ENCODE measurements at places on chromosomes 4 and X. TPM values are rescaled to one million over a fixed set of nuclear protein-coding genes. Genes with fewer than 3 reads are reported as not detected.

PPP1R2C gene
- total RNA-seq = not detected

MAGEE2 gene
- not detected for total RNA-seq

GDPD2 gene
- total RNA-seq = not detected

ERAS gene
- not detected for total RNA-seq

TRIM75 gene
- not detected for total RNA-seq

- DNase-seq = no peak
These were observed 108.7 kb upstream of the FUNDC1 start for GRCh38 chrX:44651358-44651757.

GRCh38 chr4:145886871-145887240 lies 51.8 kb downstream of the ZNF827 start:
- no peak for DNase-seq

DNA sequence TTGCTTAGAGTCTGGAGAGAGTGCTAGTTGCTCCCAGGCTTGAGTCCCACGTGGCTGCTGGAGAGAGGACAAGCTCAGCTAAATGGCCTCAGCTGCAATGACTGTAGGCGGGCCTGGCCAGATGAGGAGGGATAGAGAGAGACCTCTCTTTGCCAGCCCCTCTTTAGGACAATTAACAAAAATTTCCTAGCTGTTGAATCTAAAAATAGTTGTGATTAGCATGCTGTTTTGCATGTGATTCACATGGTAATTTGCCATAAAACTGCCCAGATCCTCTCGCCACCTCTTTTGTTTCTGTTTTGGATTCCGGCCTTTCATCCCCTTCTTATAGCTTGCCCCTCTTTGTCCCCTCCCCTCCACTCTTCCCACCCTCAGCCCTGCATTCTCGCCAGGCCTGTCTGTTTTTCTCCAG lies 28.9 kb upstream of the PRPS1 start:
- no peak for DNase-seq

- DNase-seq = no peak
These were observed 1668.1 kb upstream of the AGA start for GRCh38 chr4:179110356-179110755.

- DNase-seq = no peak
These were observed 10.9 kb downstream of the ADH6 start for GRCh38 chr4:99207911-99208718.

- no peak for DNase-seq
These were observed 110.3 kb upstream of the PDHA2 start for GRCh38 chr4:95729596-95729995.

- no peak for DNase-seq
These were observed 71.4 kb downstream of the GATB start for GRCh38 chr4:151689211-151689991.

GRCh38 chr4:175307326-175307725 lies 389.2 kb downstream of the ADAM29 start:
- no peak for DNase-seq

GRCh38 chr4:26052663-26053541 lies 138.9 kb downstream of the SMIM20 start:
- DNase-seq = no peak

DNA sequence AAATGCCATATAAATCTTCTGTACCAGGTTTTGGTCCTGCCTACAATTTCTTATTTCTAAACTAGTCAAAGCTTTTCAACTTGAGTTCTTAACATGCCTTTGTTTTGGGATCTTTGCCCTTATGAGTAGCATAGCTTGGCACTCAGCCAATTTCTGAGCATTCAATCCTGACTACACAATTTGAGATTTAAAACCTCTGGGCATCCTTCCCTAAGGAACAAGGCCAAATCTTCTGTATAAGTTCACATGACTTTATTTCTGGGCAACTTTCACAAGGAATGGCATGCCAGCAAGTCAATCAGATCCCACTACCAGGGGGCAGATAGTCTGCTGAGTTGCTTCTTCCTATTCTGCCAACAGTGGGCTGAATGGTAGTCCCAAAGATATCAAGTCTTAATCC lies 254.2 kb downstream of the ADAMTS3 start:
- DNase-seq = no peak

DNA sequence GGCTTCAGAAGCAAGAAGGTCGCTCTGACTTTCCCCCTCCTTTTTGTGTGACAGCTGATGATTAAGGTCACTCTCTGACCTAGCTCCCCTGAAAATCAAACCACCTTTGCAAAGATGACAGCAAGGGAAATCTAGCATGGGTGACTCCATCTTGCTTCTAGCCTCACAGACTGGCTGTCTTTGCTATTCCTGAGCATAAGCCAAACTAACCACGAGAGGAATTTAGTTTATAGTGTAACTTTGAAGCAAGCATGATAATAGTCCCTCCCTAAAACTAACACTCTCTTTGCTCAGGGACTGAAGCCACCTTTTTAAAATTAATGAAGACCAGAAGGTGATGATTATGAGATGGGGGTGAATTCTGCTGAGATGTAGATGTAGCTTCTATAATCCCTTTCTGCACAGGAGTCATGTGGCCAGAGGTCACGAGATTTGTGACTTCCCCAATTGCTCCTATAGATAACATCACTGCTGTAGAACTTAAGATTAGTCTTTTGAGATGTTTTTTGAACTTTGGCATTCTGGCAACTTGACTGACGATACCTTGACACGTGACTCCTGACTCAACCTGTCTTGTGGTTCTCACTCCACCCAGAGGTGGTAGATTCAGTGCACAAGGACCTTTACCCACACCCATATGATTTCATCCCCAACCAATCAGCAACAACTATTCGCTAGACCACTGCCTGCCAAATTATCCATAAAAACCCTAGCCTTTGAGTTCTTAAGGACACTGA lies 14.9 kb upstream of the PDE5A start:
- DNase-seq = no peak

- DNase-seq = peak; percentile 62
These were observed 24.3 kb upstream of the TSPAN5 start for GRCh38 chr4:98682719-98683118.

DNA sequence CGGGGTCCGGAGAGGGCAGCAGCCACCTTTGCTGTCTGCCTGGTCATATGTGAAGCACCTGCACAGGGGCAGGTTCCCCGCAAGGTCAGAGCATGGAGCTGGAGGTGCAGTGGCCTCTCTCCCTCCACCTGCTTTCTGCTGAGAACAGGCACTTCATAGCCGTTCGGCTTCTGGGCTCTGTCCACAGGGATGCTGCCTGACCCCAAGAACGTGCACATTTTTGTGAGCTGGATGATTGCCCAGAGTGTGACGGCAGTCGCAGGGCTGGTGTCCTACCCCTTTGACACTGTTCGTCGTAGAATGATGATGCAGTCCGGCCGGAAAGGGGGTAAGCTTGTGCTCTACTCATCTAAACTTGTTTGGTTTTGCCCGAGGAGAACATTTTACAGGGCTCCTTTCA lies 2.5 kb downstream of the SLC25A4 start:
- DNase-seq = no peak

DNA sequence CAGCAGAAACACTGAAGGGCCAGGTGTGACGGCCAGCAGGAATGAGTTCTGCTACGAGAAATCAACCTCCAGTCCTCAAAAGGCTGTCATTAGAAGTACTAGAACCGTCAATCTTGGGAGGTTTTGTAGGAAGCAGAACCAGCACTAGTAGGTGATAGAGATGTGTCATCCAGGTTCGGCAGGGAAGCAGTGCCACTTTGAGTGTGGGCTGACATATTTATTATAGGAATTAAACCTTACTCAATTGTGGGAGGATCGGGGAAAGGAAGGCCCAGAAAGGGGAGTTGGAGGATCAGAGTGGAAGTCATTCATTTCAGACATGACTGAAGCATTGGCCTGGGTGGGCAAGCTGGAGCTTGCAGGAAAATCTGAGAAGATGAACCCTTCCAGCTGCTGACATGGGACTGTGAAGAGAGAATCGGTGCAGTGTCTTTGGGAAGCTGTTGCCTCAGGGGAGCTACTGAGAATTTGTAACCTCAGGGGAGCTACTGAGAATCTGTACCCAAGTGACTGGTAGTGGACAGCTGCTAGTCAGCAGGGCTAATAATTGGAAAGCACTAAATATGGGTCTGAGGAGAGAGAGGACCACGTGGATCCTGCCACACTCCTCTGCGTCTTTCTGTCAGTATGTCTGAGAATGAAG lies 177.4 kb downstream of the SPRY1 start:
- no peak for DNase-seq

DNA sequence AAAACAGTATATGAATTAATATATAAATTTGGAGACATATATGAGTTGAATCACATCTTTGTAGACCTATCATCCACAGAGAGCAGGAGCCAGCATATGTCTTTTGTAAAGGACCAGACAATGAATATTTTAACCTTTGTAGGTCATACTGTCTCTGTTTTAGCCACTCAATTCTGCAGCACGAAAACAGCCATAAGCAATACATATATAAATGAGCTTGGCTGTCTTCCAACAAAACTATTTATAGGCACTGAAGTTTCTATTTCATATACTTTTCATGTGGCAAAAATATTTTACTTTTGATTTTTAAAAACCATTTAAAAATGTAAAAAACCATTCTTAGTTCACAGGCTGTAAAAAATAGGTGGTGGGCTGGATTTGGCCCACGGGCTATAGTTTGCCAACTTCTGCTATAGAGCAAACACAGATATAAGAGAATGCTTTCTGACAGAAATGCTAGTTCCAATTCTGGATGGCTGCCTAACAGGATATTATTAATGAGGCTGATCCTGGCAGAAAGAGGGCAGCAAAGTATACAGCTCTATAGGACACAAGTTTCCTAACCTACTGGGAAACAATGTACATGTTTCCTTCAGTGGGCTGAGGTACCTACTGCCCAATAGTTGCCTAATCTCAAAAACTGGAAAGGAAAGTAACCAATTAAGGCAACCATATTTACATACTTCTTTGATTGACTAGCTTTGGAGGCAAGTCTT lies 58.1 kb upstream of the UCP1 start:
- DNase-seq = no peak

DNA sequence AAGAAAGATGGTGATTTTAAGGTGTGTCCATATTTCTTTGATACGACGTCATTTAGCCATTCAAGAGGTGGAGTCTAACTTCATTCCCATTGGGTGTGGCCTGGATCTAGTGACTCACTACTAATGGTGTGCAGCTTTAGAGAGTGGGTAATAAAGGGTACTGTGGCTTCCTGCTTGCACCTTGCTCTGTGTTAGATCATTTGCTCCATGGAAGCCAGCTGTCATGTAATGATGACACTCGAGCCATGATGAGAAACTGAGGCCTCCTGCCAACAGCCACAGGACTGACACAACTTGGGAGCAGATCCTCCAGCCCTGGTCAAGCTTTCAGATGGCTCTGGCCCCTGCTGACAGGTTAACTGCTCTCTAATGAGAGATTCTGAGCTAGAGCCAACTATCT lies 82.0 kb downstream of the UNC5C start:
- no peak for DNase-seq

GRCh38 chr4:145420595-145421214 lies 60.9 kb upstream of the SMAD1 start:
- DNase-seq = no peak

DNA sequence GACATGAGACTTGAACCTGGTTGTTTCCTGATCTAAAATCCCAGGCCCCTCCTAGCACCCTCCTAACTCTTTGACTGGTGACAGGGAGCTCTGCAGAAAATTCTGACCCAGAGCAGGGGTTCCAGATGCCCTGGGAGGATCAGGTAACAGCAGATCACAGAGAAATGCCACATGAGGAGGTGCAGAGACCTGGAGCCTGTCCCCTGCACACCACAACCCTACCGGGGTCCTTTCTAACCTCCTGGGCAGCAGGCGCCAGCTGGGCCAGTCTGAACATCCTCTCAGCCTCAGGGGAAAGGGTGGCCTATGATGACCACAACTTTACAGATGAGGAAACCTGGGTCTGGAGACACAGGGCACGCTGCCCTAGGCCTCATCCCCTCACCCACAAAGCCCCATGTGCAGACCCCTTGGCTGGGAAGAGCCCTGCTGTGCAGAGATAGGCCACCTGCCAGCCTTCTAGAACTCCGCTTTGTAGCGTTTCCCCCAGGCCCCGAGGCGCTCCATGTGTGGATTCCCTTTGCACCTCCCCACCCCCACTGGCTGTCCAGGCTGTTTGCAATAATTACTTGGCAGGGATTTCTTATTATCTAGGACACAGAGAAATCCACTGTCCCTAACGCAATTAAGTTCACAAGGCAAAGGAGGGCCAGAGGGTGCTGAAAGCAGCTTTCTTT lies 36.5 kb downstream of the WDR1 start:
- no peak for DNase-seq

DNA sequence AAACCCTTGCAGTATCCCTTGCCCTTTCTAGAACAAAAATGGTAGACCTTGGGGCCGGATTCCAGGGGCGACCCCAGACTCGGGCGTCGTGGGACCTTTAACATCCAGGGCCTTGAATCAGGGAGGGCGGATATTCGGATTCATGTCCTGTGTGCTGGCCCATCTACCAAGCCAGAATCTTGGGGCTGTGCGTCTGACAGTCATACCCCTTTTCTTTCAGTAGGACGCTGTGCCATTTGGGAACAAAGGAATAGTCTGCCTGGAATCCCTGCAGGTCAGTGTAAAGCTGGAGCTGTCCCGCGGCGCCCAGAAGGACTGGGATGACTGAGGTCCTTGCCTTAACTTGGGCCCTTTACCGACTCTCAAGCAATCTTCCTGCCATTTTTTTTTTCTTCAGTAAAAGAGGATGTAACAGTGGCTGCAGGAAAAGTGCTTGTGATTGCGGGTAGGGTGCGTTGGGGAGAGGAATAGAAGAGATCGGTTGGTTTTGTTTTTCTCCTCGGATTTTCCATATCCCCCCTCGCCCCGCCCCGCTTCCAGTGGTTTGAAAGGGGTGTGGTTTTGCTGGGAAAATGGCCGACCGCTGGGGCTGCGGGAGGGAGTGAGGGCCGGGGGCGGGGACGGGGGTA lies 518 bp downstream of the ARMCX1 start:
- DNase-seq = no peak

GRCh38 chr4:127548990-127549925 lies 83.5 kb upstream of the INTU start:
- DNase-seq = no peak

GRCh38 chr4:174521800-174522182 lies 497 bp downstream of the HPGD start:
- DNase-seq = no peak

DNA sequence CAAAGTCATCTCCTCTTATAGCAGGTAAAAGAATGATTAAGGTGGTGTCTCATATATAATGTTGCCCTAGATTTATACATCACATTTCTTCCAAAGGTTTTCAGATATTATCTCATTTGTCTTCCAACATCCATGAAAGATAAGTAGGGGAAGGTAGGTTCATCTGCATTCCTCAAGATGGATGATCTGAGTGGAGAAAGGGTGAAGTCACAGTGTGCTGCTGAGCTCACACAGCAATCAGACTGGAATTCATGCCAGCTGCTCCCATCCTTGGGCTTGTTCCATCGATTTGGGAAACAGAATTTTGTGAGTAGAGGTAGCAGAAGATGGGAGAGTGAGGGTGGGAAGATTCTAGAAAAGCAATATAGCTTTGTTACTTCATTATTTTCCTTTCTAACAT lies 482.4 kb downstream of the INPP4B start:
- no peak for DNase-seq

- no peak for DNase-seq
These were observed 11.2 kb upstream of the BCOR start for GRCh38 chrX:40108959-40109287.

DNA sequence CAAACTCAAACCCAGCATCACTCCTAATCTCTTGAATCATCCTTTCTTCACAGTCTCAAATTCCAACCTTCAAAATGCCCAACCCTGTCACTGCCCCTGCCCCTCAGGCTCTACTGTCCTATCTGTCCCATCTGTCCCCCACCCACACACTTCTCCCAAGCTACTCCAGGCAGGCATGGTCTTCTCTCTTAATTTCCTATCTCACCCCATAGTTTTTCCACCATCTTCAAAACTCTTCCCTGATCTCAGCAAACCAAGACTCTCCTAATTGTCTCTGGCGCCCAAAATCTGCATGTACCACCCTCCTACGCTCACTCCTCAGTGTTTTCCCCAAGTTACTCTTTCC lies 644 bp downstream of the LAMP2 start:
- no peak for DNase-seq
